Glutamatergic neuron (in vitro differentiated cells): ENCODE measurements at places on chromosomes 2 and 18. TPM values are rescaled to one million over a fixed set of nuclear protein-coding genes. Genes with fewer than 3 reads are reported as not detected.

DNA sequence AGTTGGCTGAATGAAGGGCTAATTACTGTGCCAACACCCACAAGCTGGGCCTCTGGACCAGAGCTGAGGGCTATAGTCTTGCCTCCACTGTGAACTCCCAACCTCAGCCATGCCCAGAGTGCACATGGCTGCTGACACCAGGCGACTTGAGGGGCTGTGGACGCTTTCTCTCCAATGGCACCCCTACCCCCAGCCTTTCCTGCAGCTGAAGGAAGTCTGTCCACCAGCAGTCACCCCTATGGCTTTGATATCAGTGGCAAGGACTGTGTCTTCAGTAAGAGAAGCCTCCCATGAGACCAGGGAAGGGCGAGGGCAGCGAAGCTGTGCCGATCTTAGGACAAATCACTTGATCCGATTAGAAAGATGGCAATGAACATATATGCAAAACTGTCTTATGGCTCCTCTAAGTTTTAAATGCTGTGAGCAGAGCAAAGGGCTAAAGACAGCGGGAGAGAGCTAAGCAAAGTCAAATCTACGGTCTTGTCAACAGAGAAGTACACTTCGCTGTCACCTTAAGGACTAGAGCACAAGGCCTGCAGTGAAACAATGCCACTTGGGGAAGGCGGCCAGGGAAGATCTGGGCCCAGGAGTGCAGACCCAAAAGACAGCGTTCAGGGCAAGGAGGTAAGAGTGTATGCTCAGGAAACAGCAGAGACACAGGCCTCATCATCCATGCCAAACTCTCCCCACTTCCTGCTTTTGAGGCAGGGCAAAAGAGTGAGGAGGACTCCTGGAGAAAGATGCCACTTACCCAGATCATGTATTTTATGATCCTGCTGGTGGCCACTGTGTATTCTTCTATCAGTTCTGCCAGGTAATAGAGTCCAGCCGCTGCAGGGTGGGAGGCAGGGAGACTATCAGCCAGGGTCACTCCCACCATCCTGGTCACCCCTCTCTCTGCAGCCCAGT lies 1.5 kb downstream of the TEX261 start:
- no peak for DNase-seq

DNA sequence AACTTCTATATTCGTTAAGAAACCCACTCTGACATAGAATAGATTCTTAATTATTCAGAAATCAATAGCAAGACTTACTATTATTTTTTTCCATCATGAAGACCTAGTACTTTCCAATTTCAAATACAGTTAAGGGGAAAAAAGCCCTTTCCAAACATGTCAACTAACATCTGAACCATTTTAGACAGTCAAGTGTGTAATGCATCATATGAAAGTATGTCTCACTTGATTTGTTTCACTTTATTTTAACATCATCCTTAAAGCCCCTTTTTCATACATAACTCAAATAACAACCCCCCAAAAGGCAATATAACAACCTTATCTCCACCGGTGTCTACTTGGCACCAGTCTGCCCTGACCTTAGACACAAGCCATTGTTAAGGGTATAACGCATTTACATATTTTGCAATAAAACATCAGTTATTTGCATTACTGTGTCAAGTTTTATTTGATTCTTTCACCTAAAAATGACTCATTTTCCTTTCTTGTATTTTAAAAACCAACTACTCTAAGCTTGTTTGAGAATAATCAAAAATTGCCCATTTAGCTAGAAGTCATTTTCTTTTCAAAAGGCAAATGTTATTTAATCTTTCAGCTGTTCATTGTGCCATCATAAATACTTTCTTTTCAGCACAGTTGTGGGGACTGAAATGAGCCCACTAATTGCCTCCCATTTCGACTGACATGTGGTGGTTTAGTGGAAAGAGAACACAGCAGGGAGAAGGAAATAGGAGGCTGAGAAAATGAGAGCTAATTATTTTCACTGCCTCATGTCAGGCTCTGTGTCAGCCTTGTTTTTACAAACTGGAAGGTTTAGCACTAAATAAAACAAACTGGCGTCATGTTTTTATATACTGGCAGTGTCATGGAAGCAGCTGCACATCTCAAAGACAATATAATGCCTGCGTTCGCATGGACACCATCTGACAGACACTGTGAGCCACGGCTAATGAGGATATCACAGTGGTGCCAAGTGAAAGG lies 104.7 kb upstream of the CDCA7 start:
- peak; percentile 39 for DNase-seq

- no peak for DNase-seq
These were observed 27.6 kb downstream of the SLC40A1 start for GRCh38 chr2:189552991-189553404.

- no peak for DNase-seq
These were observed 8.6 kb upstream of the RPL37A start for GRCh38 chr2:216490061-216490460.

DNA sequence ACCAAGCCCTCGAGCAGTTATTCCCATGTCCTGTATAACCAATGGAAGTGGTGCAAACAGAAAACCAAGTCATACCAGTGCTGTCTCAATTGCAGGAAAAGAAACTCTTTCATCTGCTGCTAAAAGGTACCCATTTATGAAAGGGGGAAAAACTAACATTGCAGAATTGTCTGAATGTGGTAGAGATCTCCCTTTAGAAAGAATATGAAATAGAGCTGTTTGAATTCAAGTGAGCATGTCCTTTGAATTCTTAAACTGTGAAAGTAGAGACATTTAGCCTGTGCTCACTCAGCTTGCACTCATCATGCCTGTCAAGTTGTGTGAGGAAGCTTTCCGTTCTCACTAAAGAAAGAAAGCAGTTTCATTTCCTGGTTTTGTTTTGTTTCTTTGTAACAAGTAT lies 87.4 kb downstream of the EML4 start:
- no peak for DNase-seq

DNA sequence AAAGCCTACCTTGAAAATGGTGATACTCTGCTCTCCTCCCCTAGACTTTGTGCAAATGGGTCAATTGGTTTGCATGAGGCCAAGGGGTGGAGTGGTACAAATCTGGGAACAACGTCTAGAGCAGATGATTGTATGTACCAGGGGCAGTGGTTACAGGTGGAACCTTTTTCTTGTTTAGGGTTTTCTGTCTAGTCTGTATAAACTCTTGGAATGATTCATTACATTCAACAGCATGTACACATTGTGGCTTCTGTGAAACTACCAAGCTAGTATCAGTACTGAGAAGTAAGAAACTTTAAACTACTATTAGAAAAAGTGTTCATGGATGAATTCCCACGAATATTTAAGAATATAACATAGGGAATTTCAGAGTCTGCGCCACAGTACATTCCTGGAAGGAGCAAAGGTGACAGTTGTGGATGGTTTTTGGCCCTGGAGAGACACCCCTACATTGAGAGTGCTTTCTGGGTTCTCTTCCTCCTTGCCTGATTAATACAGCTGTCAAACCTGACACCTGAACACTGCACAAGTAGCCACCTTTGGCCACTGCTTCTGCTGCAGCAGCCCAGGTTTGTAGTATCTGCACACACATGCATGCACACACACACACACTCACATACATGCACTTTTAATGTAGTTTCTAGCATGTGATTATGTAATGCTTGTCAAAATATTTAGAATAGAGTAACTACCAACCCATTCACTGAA lies 30.0 kb downstream of the CFAP221 start:
- DNase-seq, result no peak

DNA sequence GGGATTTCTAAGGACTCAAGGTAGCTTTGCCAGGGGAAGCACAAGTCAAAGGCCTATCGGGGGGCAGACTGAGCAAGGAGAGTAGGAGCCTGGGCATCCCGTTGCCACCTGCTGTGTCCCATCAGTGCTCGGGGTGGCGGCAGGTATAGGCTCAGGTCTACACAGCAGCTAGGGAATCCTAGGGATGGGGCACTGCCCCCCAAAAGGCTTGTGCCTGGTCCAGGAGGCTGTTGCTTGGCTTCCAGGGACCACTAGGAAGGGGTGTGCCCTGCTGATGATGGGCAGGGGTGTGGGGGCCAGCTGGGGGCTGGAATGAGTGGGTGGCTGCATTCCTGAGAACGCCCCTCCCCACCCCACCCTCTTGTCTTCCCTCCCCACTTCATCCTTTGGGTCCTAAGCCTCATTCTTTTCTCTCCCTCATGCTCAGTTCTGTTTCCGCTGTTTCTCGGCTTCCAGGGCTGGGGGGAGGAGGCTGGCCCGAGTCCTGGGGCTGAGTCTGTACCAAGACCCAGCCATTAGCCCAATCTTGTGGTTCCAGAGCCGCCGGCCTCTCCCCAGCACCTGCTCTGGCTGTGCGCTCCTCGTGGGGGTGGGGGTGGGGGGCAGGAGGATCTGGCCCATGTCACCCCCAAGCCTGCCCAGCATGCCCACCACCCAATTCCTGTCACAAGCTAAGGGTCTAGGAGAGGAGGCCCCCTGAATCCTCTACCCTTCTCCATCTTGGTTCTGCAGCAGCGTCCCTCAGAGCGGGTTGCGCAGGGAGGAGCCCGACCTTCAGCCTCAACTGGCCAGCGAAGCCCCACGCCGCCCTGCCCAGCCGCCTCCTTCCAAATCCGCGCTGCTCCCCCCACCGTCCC lies 12.8 kb downstream of the SPEG start:
- DNase-seq, result no peak

DNA sequence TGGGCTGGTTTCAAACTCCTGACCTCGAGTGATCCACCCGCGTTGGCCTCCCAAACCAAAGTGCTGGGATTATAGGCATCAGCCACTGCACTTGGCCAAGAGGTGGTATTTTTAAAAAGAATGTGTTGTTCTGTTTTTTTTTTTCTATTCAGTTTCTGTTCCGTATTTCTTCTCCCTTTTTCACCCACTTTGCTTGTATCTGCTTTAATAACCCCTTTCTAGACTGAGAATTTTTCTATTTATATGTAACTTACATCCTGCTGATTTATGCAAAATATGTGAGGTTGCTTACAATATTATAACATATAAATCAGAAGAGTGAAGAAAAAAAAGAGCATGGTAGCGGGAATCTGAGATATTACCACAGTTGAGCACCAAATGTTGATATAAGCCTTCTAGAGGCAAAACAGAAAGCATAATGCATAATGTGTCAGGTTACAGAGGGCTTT lies 17.2 kb upstream of the LYPD6B start:
- DNase-seq, result no peak

GRCh38 chr2:429142-429541 lies 141.3 kb upstream of the ALKAL2 start:
- no peak for DNase-seq

GRCh38 chr2:2909086-2910035 lies 468.3 kb downstream of the EIPR1 start:
- no peak for DNase-seq

- no peak for DNase-seq
These were observed 37.0 kb downstream of the PIK3C3 start for GRCh38 chr18:41992066-41992465.

GRCh38 chr2:196066291-196067087 lies 2.1 kb downstream of the DNAH7 start:
- DNase-seq, result no peak

DNA sequence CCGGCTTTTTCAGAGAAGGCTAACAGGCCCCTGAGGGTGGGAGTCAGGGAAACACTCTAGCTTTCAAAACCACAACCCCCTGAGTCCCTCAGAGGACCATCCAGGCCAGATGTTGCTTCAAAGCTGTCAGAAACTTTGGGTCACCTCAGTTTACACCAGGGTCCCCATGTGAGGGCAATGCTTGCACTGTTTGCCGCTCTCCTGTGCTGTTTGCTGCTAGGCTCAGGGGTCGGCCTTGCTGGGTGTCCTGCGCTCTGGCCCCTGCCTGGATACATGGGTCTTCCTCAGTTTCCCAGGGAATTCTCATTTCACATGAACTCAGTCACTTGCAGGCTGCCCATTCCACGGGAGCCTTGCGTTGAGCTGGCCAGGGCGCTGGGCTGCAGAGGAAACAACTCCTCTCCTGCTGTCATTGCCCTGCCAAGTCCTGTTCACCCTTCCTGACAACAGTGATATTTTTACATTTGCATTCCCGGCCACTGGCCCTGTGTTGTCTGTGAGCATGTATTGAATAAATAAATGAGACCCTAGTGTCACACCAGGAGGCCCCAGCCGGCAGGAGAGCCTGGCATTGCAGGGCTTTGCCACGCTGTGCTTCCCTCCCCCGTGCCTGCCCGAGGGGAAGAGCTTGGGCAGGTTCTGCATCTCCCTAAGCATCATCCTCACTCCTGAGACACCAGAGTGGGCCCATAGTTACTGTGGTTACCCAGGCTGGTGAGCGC lies 73.2 kb upstream of the RAB6C start:
- no peak for DNase-seq

DNA sequence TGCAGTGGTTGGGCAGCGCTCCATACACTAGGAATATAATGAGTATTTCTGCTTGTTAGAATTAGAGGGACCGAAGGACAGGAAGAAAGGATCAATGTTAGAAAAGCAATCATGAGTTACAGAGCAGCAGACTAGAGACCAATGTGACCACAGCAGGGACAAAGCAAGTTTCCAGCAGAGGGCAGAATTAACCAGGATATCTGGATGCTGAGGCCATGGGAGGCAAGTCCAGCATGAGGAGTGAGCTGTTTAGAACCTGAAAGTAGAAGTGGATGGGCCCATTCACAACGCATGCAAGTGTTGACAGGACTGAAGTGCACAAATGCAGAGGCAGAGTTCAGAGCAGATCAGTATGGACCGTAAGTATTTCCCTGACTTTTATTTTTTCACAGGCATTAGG lies 910.4 kb upstream of the GYPC start:
- peak; percentile 48 for DNase-seq

DNA sequence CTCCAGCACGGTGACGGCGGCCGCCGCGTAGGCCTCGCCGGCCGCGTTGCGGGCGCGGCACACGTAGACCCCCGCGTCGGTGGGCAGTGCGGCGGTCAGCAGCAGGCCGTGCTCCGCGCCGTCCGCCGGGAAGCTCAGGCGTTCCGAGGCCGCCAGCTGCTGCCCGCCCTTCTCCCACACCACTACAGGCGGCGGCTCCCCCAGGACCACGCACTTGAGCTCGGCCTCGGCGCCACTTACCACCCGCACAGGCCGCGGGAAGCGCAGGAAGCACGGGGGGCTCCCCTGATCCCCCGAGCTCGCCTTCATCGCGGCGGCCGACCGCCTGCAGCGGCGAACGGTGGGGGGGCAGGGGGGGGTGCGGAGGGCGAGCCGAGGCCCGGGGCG lies 422 bp downstream of the OBSL1 start:
- peak; percentile 60 for DNase-seq

GRCh38 chr2:144325086-144325485 lies 194.8 kb downstream of the ZEB2 start:
- DNase-seq, result no peak

DNA sequence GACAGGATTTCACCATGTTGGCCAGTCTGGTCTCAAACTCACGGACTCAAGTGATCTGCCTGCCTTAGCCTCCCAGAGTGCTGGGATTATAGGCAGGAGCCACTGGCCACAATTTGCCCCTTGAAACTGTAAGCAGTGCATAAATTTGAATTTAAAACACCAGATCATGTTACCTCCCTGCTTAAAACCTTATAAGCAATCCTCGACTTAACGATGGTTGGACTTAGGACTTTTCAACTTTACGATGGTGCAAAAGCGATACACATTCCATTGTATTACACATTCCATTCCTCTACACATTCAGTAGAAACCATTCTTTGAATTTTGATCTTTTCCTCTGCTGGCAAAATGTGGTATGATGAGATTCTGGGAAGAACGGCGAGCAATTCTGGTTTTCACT lies 23.2 kb upstream of the EFR3B start:
- no peak for DNase-seq

GRCh38 chr2:110211938-110212858 lies at the start of gene MTLN:
Gene MTLN, minus strand, starts transcription at chr2:110212547. Its CDS starts 22 bp downstream, at chr2:110212525.
- DNase-seq, result peak; percentile 84

- no peak for DNase-seq
These were observed 194.9 kb upstream of the KYNU start for GRCh38 chr2:142682528-142682927.

The DSC3 gene
- 0.47 TPM for total RNA-seq

The IL36A gene
- not detected for total RNA-seq

The NCKAP5 gene
- 0.20 TPM for total RNA-seq

The CXCR1 gene
- not detected for total RNA-seq

The VWC2L gene
- 0.15 TPM for total RNA-seq

The DES gene
- total RNA-seq, result 1.3 TPM

The GAL3ST2 gene
- 0.42 TPM for total RNA-seq
